ENCODE measurements at places on chromosomes 7 and 10. TPM values are rescaled to one million over a fixed set of nuclear protein-coding genes. Genes with fewer than 3 reads are reported as not detected.

DNA sequence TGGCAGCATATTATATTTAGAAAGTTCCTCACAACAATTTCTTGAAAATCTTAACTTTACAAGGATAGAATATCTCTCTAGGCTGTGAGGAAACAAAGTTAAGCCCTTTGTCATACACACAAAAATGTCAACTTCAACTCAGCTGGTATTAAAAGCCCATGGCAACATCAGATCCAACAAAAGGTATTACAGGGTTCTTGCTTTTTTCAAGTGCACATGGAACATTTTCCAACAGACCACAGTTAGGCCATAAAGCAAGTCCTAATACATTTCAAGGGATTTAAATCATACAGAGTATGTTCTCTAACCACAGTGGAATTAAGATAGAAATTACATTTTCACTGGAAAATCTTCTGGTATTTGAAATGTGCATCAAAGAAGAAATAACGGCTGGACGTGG is 71.9 kb upstream of the OIT3 start:
- no peaks in the 10 kb centered on the region for H3K27me3 ChIP-seq
- H3K27ac ChIP-seq: no peak overlapping the region
- no peaks in the 10 kb centered on the region for H3K36me3 ChIP-seq
- H3K4me3 ChIP-seq: no peak overlapping the region
- H3K4me1 ChIP-seq: no peaks in the 10 kb centered on the region
- no peak for DNase-seq

GRCh38 chr10:21831986-21832820 is 171.3 kb downstream of the DNAJC1 start:
- no peak overlapping the region for H3K27ac ChIP-seq
- H3K4me3 ChIP-seq: no peak overlapping the region
- H3K4me1 ChIP-seq: no peaks in the 10 kb centered on the region
- no peak for DNase-seq
- no peaks in the 10 kb centered on the region for H3K36me3 ChIP-seq

Gene EVX1
- total RNA-seq: 0.32 TPM

DNA sequence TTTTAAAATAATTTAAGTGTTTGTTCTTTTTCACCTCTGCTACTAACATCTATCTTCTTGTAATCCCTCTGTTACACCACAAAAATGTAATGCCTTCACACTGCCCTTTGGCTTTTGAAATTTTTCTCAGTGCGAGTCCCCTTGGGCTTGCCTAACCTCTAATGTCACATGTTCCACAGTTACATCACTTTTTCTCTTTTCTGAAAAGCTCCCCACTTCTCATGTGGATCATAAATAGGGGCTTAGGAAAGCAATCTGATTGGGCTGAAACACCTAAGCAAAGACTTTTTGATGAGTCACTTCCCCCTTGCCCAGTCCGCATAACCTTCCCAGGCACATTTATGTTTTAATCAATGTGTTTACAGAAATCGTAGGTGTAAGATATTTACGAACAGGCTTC is 288.2 kb downstream of the IPMK start:
- H3K36me3 ChIP-seq: no peaks in the 10 kb centered on the region
- DNase-seq: no peak
- no peak overlapping the region for H3K4me3 ChIP-seq
- no peak overlapping the region for H3K27ac ChIP-seq
- no peaks in the 10 kb centered on the region for H3K27me3 ChIP-seq
- H3K4me1 ChIP-seq: no peaks in the 10 kb centered on the region

Gene PAPSS2
- 279 TPM for total RNA-seq
